ENCODE measurements at places on chromosomes 5 and 9.
A peak's percentile ranks its signal among the peaks of the same experiment; 100 is the strongest.

- DNase-seq: no peak
Observed at GRCh38 chr5:148911386-148911785, 85.0 kb downstream of the ADRB2 start.

DNA sequence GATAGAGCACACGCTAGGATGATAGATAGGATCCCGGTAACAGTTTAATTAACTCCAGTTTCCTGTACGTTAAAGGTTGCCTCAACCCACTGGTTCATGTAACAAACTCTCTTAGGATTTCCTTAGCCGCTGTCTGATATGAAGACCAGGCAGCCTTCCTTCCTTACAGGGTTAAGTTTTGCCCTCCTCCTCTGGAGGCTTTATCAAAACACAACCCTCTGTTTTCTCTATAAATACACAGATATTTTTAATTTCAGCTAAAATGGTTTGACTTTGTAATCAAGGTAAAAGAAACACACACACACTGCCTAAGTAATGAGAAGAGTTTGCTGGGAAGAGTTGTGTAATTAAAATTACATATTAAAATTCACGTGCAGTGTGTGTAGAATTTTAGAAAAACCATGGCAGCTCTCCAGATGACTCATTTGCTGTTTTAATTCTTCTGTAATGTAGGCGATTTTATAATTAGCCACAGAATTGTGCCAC, 369.8 kb downstream of the CSNK1G3 start:
- peak; percentile 34 for DNase-seq

DNA sequence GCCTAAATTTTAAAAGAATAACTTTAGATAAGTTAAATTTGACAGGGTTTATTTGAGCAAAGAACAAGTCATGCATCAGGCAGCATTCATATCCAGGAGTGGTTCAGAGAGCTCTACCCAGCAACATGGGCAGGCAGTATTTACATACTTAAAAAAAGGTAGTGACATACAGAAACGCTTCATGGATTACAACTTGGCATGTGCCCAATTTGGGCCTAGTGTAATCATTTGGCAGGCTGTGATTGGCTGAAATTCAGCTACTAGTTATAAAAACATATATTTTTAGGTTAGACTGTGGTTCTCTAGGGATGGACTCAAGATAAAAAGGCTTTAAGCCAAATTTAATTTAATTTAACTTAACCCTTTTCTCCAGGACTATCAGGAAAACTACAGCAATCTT, 374.0 kb upstream of the ADAMTS16 start:
- no peak for DNase-seq

DNA sequence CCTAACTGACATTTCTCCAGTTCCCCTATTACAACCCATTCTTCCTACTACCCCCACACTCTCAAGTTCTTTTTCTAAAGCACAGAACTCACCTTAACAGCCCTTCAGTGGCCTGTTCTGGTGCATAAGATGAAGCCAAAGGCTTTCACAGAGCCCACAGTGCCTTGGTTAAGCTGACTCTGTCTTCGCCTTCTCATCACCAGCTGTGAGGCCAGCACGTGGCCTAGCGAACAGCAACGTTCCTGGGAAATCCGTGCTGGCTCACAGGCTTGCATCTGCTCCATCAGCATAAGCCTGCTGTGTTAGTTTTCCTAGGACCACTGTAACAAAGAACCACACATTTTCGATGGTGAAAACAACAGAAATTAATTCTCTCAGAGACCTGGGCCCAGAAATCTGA, 67.9 kb upstream of the LPAR1 start:
- no peak for DNase-seq

- DNase-seq: no peak
Observed at GRCh38 chr5:157271740-157272271, 5.9 kb downstream of the CYFIP2 start.

DNA sequence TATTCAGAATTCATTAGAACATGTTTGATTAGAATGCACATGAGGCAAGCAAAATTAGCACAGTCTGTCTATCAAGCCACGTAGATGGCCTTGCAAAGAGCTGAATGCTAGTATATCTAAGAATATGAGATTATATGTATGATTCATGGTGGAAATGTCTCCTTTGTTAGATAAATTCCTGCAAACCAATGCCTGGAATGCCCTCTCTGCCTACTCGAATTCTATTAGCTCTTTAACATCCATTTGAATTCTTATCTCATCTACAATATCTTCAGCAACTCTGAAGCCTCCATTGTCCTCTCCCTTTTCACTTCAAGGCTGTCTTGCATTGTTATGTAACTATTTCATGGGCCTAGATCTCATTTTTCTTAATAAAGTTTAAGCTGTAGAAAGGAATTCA, 205.5 kb downstream of the TMC1 start:
- no peak for DNase-seq

- no peak for DNase-seq
Observed at GRCh38 chr5:57411982-57412381, 70.6 kb downstream of the ACTBL2 start.

GRCh38 chr9:95368377-95369160, 51.1 kb upstream of the FANCC start:
- DNase-seq: no peak

GRCh38 chr5:139108063-139108824, 89.9 kb downstream of the SIL1 start:
- DNase-seq: no peak

- DNase-seq: no peak
Observed at GRCh38 chr9:134375430-134376385, 49.5 kb downstream of the RXRA start.

DNA sequence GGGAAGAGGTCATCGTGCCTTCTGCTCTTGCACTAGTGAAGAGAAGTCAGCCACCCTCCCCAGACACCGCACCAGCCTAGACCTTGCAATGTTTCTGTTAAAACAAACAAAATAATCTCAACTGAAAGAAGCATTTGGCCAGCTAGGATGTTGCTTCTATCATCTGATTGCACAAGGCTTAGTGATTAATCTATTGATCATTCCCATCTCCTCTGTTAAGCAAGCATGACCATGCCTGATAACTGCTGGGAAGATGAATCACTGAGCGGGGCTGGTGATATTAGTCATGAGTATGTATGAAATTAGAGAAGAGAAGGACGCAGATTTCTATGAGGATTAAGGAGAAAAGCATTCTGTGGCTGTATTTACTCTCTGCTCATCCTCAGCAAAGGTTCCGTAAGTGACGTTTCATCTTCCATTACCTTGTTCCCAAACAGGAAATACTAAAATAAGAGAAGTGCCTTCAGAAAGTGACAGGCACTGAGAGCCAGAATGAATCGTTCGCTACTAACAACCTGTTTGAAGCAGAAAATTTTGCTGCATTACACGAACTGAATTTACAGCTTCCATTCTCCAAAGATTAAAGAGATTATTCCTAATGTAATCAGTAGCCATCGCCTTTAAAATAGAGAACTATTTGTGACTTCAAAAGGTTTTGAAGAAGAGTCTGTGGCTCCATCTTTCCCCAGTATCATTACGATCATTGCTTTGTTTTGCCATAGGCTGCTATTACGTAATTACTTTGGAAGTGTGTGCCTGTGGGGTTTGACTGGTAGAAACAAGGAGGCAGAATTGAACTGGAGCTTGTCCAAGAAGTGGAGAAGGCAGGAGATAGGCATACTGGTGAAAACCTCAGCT, 219.1 kb downstream of the MED10 start:
- DNase-seq: no peak

DNA sequence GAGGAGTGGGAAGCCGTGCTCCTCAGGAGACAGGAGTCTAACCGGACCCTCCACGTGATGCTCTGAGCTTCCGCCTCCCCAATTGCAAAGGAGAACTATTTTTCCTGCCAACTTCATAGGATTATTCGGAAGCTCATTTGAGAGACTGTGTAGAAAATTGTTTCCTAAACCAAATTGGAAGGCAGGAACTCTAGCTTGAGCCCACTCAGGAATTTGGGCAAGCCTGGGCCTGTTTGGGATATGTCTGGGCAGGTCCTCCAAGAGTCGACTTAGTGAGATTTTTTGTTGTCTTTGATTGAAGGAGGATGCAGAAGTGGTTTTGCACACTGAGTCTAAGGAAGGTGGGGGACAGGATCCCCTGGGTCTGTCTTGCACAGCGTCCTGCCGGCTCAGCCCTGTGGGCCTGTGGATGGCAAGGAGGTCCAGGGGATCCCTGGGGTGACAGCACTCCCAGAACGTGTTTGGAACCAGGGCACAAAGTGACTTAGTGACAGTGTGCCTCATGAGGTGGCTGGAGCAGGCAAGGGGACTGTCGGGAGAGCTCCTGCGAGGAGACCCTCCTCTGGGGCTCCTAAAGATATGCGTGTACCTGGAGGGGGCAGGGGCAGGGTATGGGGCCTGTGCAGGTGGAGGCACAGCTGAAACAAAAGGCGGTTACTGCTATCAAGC, 283.3 kb downstream of the NSG2 start:
- DNase-seq: no peak

DNA sequence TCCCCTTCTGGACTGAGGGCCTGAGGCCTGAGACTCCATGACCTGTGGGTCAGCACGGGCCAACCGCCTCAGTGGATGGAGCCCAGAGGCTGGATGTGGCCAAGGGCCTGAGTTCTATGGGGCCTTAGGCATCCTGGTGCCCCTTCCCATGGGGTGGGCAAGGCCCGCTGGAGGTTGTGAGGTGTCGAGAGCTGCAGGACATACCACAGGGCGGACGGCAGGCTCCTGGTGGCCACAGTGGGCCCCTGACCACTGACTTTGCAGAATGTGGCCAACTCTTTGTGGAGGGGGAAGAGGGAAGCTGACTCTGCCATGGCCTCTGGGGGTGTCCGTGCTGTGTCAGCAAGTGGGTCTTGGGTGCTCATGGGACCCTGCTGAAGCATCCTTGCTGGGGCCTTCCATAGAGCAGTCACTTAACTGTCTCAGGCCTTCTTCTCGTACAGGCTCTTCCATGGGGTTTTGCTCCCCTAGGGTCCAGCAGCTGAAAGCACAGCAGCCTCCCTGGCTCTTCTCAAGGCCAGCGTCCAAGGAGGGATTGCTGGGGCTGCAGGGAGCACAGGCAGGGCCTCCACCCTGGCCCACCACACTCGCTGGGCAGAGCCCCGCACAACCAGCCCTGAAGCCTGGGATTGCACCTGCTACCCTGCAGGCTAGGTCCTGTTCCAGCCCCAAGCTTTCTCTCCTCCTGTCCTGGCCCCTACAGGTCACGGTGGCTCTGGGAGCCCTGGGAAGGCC, 21.6 kb upstream of the SLC9A3 start:
- no peak for DNase-seq

GRCh38 chr9:1294641-1295258, 244.6 kb downstream of the DMRT2 start:
- no peak for DNase-seq

- no peak for DNase-seq
Observed at GRCh38 chr5:130462516-130462915, 558.3 kb downstream of the CHSY3 start.

DNA sequence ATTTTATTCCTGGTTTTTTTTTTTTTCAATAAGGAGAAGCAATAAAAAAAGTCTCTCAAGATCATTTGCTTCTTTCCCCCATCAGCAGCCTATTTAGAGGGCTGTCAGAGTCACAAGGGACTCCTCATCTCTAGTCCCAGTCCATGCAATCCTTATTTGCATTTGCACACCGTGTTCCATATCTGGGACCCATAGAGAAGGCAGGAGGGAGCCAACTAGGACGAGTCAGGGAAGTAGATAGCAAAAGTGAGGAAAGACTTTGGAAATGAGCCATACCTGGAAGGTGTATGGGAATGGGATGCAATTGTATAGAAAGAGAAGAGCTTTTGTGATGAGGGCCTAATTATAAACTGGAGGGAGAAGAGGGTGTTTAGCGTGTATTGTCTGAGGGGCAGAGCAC, 160.0 kb downstream of the PIK3R1 start:
- no peak for DNase-seq

GRCh38 chr9:18666348-18666747, 192.4 kb downstream of the ADAMTSL1 start:
- no peak for DNase-seq

DNA sequence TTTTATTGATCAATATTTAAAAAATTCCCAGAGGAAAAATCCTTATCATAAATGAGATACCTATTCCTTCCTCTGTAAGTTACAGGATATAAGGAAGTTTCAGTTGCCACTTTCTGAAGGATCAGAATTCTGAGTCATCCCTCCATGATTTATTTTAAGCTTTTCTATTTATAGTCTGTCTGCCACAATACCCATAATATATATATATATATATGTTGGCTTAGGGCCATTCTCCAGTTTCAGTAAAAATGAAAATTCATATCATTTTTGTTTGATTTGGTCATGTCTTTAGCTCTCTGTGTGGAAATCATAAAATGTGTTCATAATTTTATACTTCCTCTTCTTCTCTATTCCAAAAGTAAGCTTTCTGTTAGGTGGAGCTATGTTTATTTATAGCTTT, 215.8 kb upstream of the CYLC2 start:
- no peak for DNase-seq

GRCh38 chr9:138048184-138048583, 170.6 kb downstream of the CACNA1B start:
- no peak for DNase-seq

DNA sequence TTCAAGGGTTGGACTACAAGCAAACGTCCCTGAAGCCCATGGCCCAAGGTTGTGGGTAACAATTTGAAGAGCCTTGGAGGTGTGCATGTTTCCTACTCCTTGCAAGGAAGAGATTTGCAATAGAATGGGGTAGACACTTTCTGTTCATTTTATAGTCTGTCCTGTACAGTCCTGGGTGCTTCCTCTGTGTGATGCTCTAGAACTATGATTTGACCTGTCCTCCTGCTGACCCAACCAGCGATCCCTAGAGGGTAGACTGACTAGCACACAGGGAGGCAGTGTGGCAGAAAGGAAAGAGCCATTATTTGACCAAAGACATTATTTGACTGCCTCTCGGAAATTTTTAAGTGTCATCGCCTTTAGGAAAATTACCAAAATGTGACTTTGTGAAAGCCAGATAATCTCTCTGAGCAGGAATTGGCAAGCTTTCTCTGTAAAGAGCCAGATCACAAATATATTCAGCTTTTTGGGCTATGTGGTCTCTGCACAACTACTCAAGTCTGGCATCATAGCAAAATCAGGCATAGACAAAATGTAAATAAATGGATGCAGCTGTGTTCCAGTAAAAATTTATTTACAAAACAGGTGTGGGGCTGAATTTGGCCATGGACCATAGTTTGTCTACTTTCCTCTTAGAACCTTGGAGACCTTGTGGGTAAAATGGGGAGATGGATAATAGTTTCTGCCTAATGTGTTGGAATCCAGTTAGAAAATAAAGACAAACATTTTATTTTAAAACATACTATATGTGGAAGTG, 106.8 kb downstream of the DMRT2 start:
- DNase-seq: no peak

- DNase-seq: no peak
Observed at GRCh38 chr5:55771175-55771655, 33.4 kb downstream of the DDX4 start.

GRCh38 chr5:122774861-122775549, at the start of gene SNX2:
TSS of gene SNX2 (plus strand) at chr5:122775080. CDS start at chr5:122775104, 24 bp downstream.
- peak; percentile 70 for DNase-seq

Measured in NCI-H446 (cell line).